Mucosa of gallbladder (tissue), 1 donor: ENCODE measurements at places on chromosomes 16 and 17. TPM values are rescaled to one million over a fixed set of nuclear protein-coding genes. Genes with fewer than 3 reads are reported as not detected.

Gene KRTAP9-8
- total RNA-seq: not detected

DNA sequence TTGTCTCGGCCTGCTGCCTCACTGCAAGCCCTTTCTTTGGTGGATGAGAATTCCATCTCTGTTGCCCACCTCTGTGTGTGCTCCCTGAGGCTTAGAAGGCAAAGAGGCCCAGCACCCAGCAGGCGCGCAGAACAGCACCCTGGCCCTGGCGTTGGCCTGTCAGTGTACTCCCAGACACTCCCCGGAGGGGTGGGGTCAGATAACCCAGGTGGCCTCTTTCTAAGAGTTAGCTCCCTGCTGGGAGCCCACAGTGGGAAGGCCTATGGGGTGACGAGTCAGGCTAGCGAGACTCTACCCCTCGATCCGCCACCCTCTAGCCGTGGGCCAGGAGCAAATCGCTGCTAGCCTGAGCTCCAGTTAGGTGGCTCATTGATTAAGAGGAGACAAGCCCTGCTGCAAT lies 38.1 kb downstream of the SRL start:
- DNase-seq: no peak

GRCh38 chr17:57956291-57957119 lies 1.3 kb upstream of the CUEDC1 start:
- DNase-seq: no peak

- DNase-seq: no peak
Observed at GRCh38 chr17:81863833-81864768, 3.8 kb upstream of the P4HB start.

GRCh38 chr17:9108146-9108545 lies 86.8 kb downstream of the NTN1 start:
- DNase-seq: no peak
